ENCODE measurements at places on chromosomes 12 and 14.

DNA sequence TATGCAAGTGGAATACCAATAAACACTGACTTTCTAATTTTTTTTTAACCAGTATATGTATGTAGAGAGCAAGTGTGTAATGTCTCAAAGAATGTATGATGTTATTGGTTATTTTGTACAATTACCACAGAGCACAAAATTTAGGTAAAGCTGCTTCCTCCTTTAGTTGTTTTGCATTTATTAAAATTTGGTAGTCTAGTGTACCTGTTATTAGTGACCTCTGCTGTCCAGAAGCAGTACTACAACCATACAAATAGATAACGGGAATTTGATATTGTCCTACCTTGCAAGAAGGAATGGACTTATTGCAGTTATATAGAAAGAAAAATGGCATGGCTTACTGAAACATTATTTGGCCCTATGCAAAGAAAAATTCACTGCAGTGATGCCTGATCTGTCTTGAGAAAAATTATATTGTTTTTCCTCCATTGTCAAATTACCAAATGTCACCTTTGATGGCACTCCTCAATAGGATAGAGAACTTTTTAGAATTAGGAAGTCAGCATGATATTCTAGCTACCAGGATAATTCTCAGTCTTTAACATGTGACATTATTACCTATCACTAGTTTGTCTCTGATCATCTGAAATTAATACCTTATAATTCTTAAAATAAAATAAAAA, 153.9 kb upstream of the RMST start:
- H3K4me1 ChIP-seq: no peaks in the 10 kb centered on the region
- peak; percentile 52 for DNase-seq
- H3K27ac ChIP-seq: no peak overlapping the region
- no peaks in the 10 kb centered on the region for H3K36me3 ChIP-seq

GRCh38 chr12:54932691-54933090, 51.9 kb downstream of the TESPA1 start:
- no peaks in the 10 kb centered on the region for H3K36me3 ChIP-seq
- no peak overlapping the region for H3K4me3 ChIP-seq
- H3K27me3 ChIP-seq: no peaks in the 10 kb centered on the region
- H3K27ac ChIP-seq: no peak overlapping the region

- H3K36me3 ChIP-seq: no peaks in the 10 kb centered on the region
- H3K4me1 ChIP-seq: no peaks in the 10 kb centered on the region
- no peak overlapping the region for H3K27ac ChIP-seq
- no peaks in the 10 kb centered on the region for H3K27me3 ChIP-seq
- no peak for DNase-seq
Observed at GRCh38 chr12:126247936-126248335, 1182.7 kb downstream of the AACS start.

- no peaks in the 10 kb centered on the region for H3K27me3 ChIP-seq
- H3K27ac ChIP-seq: no peak overlapping the region
- no peak overlapping the region for H3K4me3 ChIP-seq
- peaks cover 43% of the 10 kb centered on the region for H3K4me1 ChIP-seq
- DNase-seq: no peak
Observed at GRCh38 chr12:89228491-89228890, 123.8 kb downstream of the DUSP6 start.

- DNase-seq: no peak
- no peak overlapping the region for H3K27ac ChIP-seq
- no peaks in the 10 kb centered on the region for H3K27me3 ChIP-seq
- H3K4me1 ChIP-seq: no peaks in the 10 kb centered on the region
Observed at GRCh38 chr12:49039421-49040363, 20.9 kb downstream of the KMT2D start.

DNA sequence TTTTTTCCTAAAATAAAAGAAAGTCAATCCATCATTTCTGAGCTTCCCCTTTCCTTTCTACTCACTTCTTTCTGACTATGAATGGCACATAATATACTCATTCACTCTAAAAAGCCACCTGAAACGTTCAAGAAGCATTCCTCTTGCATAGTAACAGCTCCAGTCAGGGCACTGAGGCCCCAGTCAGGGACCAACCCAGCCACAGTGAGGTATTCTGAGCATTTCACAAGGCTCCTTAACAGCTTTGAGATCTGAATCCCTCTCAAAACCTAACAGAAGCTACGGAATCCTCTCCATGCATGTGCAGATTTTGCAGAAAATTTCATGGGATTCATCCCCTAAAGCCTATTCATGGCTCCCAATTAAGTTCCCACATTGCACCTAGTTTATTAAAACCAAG, 23.2 kb downstream of the NT5DC3 start:
- DNase-seq: no peak
- peaks cover 8% of the 10 kb centered on the region for H3K36me3 ChIP-seq
- peaks cover 10% of the 10 kb centered on the region for H3K4me1 ChIP-seq
- no peak overlapping the region for H3K27ac ChIP-seq
- H3K4me3 ChIP-seq: no peak overlapping the region

- no peaks in the 10 kb centered on the region for H3K4me1 ChIP-seq
- no peaks in the 10 kb centered on the region for H3K27me3 ChIP-seq
- DNase-seq: no peak
- no peak overlapping the region for H3K27ac ChIP-seq
Observed at GRCh38 chr12:19792028-19792427, 352.7 kb downstream of the AEBP2 start.

- H3K27ac ChIP-seq: peak overlapping the region; percentile 81
- no peak overlapping the region for H3K4me3 ChIP-seq
- DNase-seq: peak; percentile 87
- H3K27me3 ChIP-seq: no peaks in the 10 kb centered on the region
- H3K4me1 ChIP-seq: peaks cover 38% of the 10 kb centered on the region
- no peaks in the 10 kb centered on the region for H3K36me3 ChIP-seq
Observed at GRCh38 chr12:104219908-104220404, 4.4 kb downstream of the TXNRD1 start.

GRCh38 chr12:101749657-101750056, 10.4 kb upstream of the SYCP3 start:
- no peak for DNase-seq
- no peaks in the 10 kb centered on the region for H3K27me3 ChIP-seq
- no peaks in the 10 kb centered on the region for H3K36me3 ChIP-seq
- H3K27ac ChIP-seq: no peak overlapping the region

DNA sequence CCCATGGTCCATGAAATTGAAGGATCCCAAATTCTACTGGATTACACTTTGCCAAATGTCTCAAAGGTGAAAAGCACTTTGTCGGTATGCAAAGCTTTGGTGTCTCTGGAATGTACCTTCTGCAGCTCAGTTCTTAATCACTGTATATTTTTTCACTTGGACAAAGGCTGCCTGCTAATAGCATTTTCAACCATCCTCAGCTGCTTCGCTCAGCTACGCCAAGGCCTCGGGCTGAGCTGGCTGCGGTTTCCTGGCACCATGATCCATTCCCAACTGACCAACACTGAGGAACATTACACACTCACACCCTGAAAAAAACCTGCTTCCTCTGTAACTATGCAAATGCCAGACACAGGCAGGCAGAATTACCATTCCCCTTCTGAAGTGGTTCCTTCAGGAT, 335.2 kb downstream of the DPF3 start:
- peaks cover 4% of the 10 kb centered on the region for H3K27me3 ChIP-seq
- H3K4me1 ChIP-seq: no peaks in the 10 kb centered on the region
- DNase-seq: no peak
- no peak overlapping the region for H3K4me3 ChIP-seq
- no peaks in the 10 kb centered on the region for H3K36me3 ChIP-seq

DNA sequence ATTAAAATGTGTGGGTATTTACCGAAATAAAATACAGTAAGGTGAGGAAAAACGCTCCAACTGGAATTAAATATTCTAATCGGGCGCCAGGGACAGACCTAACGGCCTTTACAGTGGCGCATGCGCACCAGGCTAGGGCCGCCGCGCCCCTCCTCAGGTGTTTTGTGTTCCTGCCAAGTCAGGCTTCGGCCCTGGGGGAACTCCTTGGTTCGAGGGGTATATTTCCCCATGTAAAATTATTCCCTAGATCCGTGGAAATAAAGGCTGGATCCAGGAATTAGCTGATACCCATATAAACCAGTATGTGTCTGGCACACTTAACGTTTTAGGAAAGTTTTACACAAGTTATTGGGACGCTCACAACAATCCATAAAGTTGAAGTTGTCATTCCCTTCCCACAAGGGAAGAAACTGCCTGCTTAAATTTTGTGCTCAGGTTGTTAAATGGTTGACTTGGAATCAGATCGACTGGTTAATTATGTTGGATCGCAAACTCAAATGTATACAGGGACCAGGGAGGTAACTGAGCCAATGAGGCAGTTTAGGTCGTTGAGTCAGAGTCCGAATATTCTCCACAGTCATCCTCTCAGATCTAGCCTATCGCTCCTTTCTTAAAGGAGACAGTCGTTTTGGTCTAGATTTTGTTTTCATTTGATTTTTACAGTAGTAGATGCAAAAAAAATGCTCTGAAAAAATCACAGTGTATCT, 621 bp upstream of the ANAPC7 start:
- H3K4me1 ChIP-seq: peaks cover 8% of the 10 kb centered on the region
- H3K36me3 ChIP-seq: peaks cover 15% of the 10 kb centered on the region
- DNase-seq: peak; percentile 80
- peak overlapping the region; percentile 92 for H3K4me3 ChIP-seq

DNA sequence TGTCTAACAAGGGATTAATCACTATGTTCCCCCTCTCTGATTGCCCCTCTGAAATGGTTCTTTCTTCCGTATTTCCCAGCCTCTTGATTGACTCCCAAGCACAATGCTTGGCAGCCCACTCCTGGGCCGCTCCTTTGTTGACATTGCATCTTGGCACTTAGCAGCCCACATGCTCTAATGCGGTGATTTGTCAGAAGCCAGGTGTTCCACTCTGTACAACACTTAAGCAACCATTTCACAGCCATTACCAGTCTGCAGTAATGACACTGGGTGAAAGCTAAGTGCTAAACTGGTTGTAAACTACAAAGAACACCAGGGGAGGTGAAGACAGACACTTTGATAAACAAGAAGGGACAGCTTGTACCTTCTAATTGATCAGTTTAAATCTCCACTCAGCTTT, 353.5 kb downstream of the TMEM132D start:
- no peaks in the 10 kb centered on the region for H3K36me3 ChIP-seq
- H3K4me3 ChIP-seq: no peak overlapping the region
- no peaks in the 10 kb centered on the region for H3K4me1 ChIP-seq
- no peaks in the 10 kb centered on the region for H3K27me3 ChIP-seq
- no peak for DNase-seq
